ENCODE measurements at places on chromosomes 5 and 9. TPM values are rescaled to one million over a fixed set of nuclear protein-coding genes. Genes with fewer than 3 reads are reported as not detected.

GRCh38 chr5:112732131-112732530, 5.6 kb upstream of the APC start:
- DNase-seq, result no peak

DNA sequence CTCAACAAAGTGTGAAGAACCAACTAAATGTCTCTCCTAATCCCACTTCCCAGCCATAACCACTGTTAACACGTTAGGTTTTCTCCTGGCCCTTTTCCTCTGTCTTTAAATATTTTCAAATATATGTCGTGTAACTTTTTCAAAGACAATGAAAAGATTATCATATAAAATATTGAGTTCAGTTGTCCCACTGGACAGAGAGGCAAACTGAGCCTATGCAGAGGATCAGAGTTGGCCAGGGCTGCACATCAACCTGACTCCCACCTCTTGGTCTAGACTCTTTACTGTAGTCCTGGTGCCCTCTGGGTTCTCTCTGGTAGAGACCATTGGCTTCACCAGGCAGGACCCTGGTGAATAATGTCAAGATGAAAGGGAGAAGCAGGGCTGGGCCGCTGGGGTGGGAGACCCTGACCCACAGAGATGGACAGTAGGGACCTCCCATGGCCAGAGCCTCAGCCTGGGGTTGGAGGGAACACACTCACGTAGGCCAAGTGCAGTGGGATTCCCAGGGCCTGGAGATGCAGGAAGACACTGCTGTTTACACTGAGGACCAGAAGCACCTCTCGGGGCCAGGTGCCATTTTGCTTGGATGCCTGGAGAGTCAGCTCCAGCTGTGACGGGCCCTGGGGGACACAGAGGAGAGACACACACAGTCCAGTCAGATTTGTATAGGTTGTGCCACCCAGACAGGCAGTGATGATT, 25.1 kb downstream of the ENG start:
- DNase-seq, result no peak

GRCh38 chr9:134683714-134684374, 42.2 kb downstream of the COL5A1 start:
- no peak for DNase-seq

The GBGT1 gene
- 54.9 TPM for total RNA-seq
